Nucleus accumbens (tissue), 56 donors: ENCODE measurements at places on chromosomes 5 and 9.

- DNase-seq = no peak
These were observed 47.8 kb upstream of the TRIM32 start for GRCh38 chr9:116639251-116639741.

GRCh38 chr9:70411121-70411929 is 3.1 kb downstream of the KLF9 start:
- peak; percentile 44 for DNase-seq

DNA sequence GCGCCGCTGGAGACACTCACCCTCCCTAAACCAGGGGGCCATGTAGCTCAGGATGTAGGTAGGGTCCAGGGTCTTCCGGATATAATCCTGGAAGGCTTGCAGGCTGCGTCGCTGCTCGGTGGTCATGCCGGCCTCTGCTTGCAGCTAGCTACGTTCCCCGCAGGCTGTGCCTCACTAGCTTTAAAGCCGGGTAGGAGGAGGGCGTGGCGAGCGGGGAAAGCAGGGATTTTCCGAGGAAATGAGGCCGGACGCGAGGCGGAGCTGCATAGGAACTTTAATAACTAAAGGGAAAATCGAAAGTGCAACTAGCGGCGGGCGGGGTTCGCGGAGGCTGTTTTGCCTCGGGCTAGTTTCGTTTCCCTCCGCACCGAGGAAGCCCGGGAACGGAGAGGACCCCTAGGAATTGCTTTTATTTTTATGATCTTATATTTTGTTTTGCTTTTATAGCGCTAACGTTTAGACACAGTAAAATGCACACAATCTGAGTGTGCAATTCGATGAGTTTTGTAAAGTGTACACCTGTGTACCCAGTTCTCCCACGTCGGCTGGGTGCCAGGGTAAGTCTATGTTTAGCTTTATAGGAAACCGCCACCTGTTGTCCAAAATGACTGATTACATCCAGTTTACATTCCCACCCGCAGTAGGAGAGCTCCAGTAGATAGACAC is at the start of gene RIGI:
Gene RIGI, minus strand, starts transcription at position 156 of the 666 bp plus-strand sequence. Its CDS starts 30 bp downstream, at position 126.
- DNase-seq = peak; percentile 81

DNA sequence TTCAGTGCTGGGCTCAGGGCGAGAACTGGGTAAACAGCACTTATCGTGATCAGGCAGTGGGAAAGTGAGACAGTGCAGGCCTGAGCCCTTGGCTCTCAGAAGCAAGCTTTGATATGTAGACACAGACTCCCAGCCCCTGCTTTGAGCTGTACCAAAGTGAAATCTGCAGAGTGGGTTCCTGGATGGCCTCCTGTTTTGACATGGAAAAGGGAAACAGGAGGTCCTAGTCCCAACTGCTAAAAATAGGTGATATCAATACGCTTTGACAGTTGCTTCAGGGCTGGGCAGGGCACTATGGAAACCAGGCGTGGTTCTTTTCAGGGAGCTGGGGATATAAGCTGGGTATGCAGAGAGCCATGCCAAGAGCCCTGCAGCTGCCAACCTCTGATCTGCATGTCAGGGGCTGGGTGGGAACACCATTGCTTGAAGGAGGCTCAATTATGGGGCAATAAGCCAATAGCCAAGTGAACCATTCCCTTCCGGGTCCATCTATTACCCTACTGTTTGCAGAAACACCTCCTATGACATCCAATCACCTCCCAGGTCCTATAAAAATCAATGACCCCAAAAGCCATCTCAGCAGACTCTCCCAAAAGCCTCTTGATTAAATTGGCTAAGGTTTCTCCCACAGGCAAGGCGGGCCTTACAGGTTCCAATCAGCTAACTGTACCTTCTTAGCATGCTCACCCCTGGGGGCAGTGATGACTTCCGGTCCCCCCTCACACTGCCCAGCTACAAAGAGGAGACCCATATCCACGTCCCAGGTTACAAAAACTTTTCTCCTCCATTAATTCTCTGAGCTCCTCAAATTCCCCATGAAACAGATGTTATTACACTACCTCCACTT is 45.8 kb downstream of the EPB41L4B start:
- no peak for DNase-seq
